Right renal pelvis (tissue), 4 donors: ENCODE measurements at places on chromosomes 5 and 9.
A peak's percentile ranks its signal among the peaks of the same experiment; 100 is the strongest.

- DNase-seq, result peak; percentile 63
These were observed 36.6 kb upstream of the MYORG start for GRCh38 chr9:34413231-34413852.

GRCh38 chr9:89872913-89873707, 268.3 kb downstream of the GADD45G start:
- DNase-seq, result no peak

DNA sequence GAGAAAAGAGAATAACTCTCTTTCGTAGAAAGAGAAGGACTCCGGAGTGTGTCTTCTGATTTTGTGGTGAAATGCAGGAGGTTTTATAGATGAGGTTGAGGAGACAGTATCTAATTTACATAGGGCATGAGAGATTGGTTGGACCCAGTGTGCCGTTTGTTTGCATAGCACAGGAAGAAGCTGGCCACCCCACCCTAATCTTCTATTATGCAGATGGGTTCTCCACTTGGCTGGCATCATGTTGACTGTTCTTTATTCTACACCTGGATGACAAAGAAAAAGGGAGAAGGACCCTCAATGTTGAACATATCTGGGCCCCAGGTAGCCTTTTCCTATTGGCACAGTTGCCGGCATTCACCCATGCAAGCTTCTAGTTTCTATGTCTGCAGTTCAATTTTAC, 23.2 kb upstream of the MINAR2 start:
- no peak for DNase-seq

GRCh38 chr5:137761566-137761965, 7.4 kb upstream of the HNRNPA0 start:
- DNase-seq, result no peak

- DNase-seq, result no peak
These were observed 118.1 kb downstream of the TRIO start for GRCh38 chr5:14261235-14261634.

DNA sequence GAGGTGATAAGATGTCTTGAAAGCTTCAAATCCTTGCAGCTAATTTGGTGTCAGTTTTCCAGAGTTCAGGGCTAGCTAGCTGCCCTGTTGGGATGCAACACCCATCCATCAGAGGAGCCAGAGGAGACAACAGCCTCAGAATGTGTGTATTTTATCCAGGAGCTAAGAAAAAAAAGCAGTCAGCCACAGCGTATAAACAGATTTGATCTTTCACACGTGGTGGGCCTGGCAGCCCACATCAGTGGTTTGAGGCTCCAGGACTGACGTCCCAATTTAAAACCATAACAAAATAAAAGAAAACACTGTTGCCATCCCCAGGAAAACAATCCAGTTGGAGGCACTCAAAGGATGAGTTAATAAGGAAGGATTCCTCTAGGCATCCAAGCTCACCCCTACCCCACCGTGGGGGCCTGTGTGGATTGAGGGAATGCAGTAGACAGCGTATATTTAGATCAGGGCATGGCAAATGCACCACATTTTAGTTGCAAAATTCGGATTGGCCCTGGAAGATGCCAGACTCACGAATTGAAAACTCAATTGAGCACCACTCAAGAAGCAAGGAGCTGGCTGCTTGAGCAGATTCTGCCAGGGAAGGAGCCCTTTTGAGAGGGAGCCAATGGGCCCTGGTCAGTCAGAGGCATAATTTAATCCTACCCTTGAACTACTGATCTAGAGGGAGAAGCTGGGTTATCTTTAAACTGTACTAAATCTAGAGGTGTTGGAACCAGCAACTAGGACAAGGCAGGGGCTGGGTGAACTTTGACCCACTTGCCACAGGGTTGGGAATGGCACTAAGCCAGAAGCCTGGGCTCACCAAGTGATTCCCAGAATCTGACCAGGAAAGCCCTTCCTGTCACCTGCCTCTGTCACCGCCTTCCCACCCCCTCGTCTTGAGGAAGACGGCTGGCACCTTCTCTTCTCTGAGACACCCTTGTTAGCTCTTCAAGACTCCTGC, 17.5 kb downstream of the ADRA1B start:
- no peak for DNase-seq

DNA sequence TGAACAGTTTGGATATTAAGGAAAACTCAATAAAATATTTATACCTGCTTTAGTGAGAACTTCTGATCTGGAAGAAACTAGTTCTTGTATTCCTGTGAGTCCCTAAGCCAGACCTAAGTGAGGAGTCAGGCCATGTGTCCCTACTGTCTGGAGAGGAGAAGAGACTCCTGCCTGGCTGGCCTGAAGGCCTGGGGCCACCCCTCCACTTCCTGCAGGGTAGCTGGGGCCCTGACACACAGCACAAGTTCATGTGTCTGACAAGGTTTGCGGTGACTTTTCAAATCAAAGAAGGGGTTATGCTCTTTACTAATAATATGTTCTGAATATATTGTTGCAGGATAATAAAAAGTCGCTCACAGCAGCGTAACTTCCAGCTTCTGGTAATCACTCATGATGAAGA, 16.1 kb upstream of the IL13 start:
- no peak for DNase-seq

DNA sequence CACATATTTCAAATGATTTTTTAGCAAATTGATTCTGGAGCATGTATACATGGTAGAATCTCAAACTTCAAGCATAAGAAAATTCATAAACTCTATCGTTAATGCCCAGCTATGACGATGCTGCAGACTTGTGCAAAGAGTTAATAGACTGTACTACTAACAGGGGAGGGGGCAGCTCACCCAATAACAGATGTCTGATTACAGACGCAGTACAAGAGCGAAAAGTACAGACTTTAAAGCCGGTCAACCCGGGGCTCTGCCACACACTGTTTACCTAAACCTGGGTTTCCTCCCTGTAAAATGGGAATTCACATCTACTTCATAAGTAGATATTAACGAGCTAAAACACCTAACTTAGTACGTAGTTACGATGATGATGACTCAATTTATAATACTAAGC, 651 bp downstream of the TRIM23 start:
- DNase-seq, result no peak

- no peak for DNase-seq
These were observed 7.9 kb upstream of the JADE2 start for GRCh38 chr5:134517553-134517952.

DNA sequence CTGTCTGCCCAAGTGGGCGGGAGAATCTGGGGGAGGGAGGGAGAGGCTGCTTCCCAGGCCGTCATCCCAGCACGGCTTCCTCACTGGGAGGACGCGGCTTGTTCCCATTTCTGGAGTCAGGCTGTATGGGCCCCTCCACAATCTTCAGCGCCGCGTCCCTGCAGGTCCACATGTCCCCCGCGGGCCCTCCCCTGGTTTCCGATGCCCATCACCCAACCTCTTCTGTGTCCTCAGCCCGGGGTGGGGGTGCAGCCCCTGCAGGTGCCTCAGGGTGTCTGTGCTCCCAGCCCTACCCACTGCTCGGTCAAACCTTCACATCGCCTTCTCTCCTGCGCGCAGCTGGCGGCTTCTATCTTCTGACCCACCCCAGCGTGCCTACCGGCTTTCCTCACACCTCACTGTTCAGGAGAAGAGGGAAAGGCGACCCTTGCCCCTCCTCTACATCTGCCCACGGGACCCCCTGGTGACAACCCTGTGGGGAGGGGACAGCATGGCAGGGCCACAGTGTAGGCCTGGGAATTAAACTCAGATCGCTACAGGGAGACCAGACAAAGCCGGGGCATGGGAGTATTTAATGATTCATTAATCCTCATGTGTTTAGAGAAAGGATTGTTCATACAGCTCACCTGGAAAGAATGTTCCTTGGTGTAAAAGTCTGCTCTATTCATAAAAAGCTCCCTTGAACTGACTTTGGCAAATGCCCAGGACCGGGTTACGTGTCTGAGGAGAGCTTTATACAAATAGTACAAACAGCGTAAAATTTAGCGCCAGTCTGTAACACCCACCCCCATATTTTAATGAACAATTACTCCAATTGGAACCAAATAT, 145.1 kb downstream of the IRX1 start:
- no peak for DNase-seq

- no peak for DNase-seq
These were observed 347.3 kb downstream of the KDM4C start for GRCh38 chr9:7105095-7105494.

GRCh38 chr5:69276422-69277174, 41.9 kb downstream of the CDK7 start:
- no peak for DNase-seq

DNA sequence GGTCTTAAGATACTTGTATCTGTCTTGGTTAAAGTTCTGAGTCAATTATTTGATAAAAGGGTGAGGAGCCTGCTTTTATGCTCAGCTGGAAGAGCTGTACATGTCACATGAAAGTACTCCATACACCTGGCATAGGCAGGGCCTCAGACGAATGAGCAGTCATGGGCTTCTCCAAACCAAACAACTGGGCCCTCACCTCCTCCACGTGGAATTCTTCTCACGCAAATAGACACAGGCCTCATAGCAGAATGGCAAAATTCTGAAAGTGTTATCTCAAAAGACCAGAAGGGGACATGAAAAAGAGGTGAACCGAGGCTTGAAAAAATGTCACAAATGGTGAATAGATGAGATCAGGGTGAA, 48.6 kb downstream of the FAM240B start:
- no peak for DNase-seq

DNA sequence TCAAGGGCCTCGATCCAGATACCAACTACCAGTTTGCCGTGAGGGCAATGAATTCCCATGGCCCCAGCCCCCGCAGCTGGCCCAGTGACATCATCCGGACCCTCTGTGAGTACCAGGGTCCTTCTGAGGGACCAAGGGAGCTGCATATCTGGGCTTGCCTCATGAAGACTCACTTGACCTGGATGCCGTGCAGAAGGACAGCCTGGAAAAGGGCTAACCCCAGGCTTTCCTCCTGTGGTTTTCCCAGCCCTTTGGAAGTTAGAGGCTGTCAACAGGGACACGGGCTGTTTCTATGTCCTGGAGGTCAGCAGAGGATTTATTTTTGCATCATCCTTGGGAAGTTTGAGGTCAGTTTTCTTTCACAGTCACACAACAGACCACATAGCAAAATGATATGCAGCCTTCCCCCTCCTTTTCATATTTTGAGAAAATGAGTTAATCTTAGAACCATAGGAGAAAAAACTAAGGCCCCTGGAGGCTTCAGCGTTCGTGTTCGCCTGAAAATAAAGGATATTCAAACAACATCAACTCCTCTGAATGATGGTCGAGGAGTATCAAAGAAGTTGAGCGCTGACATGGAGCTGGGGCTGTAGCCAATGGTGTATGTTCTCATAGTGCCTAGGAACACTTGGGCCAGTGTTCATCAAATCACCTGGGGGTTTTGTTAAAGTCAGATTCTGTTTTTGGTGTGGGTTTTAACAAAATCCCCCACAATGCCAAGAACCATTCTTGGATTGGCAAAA, 112.2 kb downstream of the EGFLAM start:
- DNase-seq, result no peak

DNA sequence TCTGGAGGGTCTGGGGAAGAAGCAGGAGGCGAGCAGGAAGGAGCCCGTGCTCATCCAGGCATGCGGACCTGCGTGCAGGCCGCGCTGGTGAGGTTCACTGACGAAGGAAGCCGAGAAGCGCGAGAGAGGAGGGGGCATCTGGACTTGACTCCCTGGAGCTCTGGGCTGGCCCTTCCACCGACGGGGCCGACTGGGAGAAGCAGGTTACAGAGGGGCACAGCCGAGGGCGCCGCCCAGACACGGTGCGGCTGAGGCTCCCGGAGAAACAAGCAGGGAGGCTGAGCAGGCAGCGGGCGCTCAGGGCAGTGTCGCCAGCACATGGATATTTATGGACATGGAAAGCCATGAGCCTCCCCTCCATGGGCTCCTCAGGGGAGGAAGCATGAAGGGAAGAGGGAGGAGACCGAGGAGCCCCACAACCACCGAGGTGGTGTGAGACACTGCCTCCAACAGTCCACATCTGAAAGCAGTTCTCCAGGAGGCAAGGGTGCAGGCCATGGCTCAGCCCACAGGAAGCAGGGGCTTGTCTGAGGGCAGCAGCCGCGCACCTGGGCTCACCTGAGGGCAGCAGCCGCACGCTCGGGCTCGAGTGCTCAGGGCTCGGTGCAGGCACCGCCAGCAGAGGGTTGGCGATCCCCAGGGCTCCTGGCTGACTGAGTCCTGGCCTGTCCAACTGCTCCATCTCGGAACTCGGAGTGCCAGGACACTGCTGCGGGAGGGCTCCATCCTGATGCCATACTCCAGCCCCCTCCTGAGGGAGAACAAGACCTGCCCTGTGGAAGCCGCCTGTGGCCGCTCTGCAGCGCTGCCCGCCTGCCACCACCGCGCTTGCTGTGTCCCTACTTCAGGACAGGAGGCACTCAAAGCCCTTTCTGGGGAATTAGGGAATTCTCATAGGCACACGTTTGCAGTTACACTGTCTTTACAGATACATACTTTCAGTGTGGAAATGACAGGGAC, 15.7 kb upstream of the INPP5E start:
- DNase-seq, result no peak
